Right atrium auricular region (tissue), 2 donors: ENCODE measurements at places on chromosomes 4 and X. TPM values are rescaled to one million over a fixed set of nuclear protein-coding genes. Genes with fewer than 3 reads are reported as not detected.

DNA sequence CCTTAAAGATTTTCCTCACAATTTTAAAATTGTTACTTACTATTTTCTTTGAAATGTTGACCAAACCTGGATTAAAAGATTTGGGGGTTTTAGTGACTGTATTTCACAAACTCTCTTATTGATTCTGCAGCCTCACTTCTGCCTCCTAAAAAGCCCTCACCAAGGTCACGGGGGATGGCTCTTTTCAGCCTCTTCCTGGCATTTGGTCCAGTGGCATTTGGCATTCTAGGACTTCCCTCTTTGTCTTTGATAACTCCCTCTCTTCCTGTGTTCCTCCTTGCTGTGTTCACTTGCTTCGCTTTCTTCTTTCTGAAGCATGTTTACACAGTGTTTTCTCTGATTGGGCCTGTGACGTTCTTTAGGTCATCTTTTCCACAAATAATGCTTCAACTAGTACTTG lies 21.5 kb downstream of the PKD2 start:
- no peak for DNase-seq

DNA sequence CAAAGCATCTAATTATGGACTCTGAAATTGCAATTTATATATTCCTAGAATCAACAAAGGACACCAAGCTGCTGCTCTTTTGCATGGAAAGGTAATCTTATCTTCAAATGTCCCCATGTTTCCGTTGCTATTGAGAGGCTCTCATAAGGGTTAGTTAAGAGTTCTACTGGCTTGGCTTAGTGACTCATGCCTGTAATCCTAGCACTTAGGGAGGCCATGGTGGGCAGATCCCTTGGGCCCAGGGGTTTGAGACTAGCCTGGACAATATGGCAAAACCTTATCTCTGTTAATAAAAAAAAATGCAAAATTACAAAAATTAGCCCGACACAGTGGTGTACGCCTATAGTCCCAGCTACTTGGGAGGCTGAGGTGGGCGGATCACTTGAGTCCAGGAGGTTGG lies 93.4 kb upstream of the RAPGEF2 start:
- no peak for DNase-seq

- DNase-seq, result no peak
Measured at GRCh38 chrX:46957297-46957696, 45.1 kb downstream of the JADE3 start.

DNA sequence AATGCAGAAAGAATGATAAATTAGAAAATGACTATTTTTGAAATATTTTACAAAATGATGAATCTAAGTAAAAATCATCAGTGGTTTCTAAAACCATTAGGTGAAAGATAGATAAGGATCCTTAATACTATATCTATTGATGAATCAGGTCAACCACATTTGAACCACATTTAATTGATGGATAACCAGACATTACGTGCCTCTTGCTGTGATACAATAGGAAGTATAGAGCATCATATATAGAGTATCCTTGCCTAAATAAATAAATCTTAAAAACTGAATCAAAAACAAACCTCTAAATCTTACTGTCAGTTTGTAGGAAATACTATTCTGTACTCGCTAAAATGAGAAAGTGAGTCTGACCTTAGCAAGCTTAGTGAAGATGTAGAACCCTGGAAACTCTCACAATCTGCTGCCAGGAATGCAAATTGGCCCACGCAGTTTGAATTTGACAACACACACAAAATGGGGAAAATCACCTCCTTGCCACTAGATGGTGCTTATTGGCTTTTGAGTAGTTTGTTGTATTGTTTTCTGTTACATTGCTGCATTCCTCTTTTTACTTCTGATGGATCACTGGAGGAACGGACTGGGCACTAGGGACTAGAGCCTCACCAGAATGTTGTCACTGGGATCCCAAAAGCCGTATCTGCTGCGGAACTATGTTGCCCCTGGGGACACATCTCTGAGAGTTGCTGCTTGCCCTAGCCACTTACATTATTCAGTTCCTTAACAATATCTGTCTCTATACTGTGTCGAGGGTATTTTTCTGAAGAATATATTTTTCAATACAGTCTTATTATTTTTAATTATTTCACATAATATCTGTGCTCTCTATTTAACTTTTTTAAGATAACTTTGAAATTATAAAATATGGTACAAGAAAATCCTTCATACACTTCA lies 25.4 kb upstream of the SLAIN2 start:
- no peak for DNase-seq

DNA sequence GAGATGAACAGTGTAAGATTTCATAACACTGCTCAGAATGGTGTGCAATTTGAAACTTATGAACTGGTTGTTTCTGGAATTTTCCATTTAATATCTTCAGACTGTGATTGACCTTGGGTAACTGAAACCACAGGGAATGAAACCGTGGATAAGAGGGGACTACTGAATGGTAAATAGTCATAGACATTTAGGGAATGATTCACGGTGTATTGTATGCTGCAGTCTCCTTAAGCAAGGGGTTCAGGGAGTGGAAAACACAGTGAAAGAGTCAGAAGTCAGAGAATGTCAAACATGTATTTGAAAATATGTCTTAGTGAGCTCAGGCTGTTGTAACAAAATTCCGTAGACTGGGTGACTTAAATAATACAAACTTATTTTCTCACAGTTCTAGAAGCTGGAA lies 398.2 kb upstream of the DIPK2B start:
- no peak for DNase-seq

- no peak for DNase-seq
Measured at GRCh38 chr4:115334736-115335411, 221.5 kb upstream of the NDST4 start.

- no peak for DNase-seq
Measured at GRCh38 chrX:83077606-83078005, 430.5 kb upstream of the POU3F4 start.

DNA sequence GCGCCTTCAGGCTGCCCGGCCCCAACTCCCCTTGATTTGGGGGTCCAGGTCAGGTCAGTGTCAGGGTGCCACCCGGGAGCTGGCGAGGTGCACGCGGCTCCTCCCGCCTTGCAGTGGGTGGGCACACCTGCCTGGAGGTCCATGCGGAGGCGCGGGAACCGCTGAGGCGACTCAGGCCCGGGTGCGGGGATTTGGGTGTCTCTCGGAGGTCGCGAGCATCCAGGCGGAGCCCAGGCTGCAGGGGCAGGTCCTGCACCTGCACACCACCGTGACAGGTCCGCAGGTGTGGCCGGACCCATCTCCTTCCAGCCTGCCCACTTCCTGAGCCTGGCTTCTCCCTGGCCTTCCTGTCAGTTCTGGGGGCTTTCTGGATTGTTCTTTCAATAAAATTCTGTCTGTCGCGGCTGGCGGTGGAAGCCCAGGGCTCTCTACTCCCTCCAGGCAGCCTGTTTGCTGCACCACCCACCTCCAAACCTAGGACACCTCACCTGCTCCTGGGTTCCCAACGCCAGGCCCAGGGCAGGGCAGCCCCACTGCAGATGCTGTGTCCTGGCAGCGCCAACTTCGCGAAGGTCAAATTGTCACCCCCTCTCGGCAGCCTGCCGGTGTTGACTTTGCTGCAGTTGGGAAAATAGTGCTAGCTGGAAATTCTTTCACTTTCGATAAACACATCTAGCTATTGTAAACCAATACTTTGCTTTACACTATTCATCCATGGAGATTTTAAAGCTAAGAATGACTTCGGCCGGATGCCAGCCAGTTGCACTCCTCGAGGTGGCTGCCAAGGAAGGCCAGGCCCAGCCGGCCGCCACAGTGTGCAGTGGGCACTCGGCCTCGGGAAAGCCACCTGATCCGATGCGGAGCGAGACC lies 35.9 kb downstream of the FGFRL1 start:
- DNase-seq, result no peak

DNA sequence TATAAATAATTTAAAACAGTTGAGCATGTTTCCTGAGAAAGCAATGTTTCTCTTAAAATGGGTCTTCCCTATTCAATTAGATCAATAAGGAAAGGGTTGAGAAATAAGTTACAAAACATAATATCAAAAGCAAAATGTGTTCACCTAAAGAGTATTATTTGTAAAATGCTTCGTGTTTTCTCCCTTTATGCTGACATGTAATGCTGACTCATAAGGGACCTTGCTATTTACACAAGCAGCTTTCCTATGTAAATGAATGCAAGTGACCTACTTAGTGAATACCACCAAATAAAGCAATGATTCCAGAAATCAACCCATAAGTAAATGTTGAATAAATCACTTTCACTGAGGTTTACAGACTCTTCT lies 91.5 kb downstream of the ELOVL6 start:
- no peak for DNase-seq

DNA sequence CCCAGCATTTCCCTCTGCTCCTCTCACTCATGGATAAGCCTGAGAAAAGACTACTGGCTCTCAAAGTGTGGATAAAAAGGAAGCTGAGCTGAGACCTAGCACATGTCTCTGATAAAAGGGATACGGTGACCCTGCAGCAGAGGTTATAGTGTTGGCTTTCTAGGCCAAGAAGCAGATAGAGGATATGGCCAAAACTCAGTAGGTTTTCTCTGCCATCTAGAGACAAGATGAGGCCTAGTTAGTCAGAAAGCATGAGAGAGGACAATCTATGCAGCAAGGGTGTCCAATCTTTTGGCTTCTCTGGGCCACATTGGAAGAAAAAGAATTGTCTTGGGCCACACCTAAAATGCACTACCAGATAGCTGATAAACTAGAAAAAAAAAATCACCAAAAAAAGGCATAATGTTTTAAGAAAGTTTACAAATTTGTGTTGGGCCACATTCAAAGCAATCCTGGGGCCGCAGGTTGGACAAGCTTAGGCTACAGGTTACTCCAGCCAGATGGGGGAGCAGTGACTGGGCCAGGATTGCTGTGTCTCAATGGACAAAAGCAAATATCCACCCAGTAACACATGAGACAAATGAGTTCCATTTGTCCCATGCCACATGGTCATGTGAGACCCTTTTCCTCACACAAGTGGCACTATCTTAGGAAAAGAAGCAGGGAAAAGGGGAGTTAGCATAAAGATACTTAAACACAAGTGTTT lies 411.4 kb downstream of the INPP4B start:
- no peak for DNase-seq

DNA sequence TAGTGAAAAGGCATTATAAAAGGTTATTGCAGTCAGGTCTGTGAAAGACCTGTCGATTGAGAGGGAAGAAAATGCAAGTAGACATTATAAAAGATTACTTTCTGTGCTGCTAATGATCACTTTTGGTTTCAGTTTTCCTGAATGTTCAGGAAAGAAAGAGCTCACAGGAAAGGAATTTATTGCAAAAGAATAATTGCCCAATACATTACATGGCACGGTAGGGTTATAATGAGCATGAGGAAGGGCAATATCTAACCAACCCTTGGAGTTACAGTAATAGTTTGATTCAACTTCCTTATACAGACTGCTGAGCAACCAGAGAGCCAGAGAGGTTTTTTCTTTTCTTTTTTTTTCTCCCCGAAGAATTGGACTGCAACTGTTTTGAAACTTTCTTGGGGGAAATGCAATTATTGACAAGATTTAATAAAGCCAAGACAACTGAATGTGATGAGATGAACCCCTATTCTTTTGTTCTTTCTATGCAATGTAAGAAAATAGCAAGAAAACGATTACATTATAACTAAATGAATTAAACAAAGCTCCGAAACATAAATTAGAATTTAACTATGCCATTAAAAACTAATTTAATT lies 247.0 kb downstream of the C4orf33 start:
- DNase-seq, result no peak

DNA sequence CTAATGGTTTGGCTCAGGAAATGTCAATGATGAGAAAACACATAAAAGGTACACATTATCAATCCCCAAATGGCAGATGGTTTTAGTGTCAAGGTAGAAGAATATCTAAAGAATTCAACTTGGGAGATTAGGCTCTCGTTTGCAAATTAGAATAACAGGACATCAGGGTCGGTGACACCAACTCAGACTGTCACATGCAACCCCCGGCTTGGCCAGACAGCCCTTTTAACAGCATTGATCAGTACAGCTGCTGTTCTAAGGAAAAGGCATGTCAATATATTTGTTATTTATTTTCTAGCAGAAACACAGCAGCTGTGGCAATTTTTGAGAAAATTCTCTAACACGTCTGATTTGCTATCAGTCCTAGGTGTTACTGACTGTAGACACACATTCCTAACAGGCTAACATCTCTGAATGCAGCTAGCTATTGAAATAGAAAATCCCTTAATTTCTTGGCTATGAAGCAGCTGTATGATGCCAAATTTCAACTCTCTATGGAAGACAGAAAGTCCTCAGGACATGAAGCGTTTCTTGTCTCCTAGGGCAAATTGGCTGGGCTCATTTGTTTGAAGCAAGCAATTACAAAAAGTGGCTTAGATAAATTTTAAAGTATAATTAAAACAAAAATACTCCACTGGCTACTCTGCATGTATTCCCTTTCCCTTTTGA lies 269.0 kb upstream of the CXXC4 start:
- no peak for DNase-seq

- DNase-seq, result no peak
Measured at GRCh38 chr4:111802191-111802590, 343.1 kb upstream of the FAM241A start.

DNA sequence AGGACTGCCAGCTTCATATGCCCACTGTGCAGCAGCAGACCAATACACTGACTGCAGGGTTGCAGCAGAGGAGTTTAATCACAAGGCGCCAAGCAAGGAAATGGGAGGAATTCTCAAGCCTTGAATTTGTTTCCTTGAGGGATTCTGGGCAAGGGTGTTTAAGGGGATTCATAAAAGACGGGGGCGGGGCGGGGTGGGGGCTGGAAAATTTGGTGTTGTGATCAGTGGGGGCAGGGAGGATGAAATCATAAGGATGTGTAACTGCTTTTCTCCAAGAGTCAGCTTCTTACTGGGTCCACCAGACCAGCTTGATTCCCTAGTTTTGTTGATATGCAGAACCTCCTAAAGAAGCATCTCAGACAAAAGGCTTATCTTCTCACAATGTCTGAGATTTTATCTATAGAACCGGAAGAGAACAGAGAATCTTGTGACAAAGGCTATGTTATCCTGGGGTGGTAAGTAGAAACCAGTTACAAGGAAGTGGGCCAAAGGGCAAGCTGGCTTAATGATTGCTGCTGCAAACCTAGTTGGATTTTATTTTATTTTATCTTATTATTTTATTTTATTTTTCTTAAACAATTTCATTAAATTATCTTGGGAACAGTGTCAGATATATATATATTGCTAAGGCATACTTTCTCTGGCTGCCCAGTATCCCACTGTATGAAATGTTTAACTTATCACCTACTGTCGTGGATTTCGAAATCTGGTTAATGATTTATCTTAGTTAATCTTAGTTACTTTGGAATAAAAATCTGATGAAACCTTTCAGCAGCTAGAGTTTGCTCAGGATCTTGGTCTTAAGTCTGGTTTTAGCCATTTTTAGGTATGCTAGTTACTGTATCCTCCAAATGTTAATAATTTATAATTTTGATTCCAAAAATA lies 276.4 kb downstream of the RPA4 start:
- DNase-seq, result no peak

- DNase-seq, result no peak
Measured at GRCh38 chr4:2923668-2924173, 39.5 kb downstream of the NOP14 start.

The OTC gene
- not detected for total RNA-seq

The PCDH10 gene
- total RNA-seq, result 0.44 TPM

The NPNT gene
- total RNA-seq, result 10.5 TPM

The RTL5 gene
- 1.5 TPM for total RNA-seq

The EGFL6 gene
- not detected for total RNA-seq

The SSX4 gene
- total RNA-seq, result not detected

The KCND1 gene
- 1.3 TPM for total RNA-seq

The HSFX1 gene
- 1.4 TPM for total RNA-seq

The PASD1 gene
- not detected for total RNA-seq

The MAP7D2 gene
- total RNA-seq, result 0.56 TPM

The HSFX2 gene
- total RNA-seq, result not detected

The LINC00632 gene
- 91.0 TPM for total RNA-seq

The ADRA2C gene
- 2.6 TPM for total RNA-seq

The NPY1R gene
- 4.4 TPM for total RNA-seq

The CDK16 gene
- total RNA-seq, result 140 TPM
